ENCODE measurements at places on chromosomes 5 and 9.

DNA sequence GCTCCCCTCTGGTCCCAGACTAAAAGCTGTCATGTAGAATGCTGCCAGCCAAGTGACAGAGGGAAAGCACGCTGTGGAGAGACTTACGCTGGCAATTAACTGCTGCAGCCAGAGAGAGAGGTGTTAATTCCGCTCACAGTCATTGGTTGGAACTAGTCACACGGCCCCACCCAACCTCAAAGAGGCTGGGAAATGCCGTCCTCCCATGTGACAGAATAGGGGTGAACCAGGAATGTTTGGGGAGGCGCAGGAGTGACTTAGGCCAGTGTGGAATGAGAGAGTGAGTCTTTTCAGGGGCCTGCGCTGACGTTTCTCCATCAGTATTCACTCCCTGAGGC lies 87.6 kb downstream of the AMBP start:
- DNase-seq, result no peak

- DNase-seq, result no peak
Measured at GRCh38 chr9:6675268-6675667, 29.7 kb upstream of the GLDC start.

- DNase-seq, result no peak
Measured at GRCh38 chr9:78470741-78471140, 173.8 kb downstream of the PSAT1 start.

DNA sequence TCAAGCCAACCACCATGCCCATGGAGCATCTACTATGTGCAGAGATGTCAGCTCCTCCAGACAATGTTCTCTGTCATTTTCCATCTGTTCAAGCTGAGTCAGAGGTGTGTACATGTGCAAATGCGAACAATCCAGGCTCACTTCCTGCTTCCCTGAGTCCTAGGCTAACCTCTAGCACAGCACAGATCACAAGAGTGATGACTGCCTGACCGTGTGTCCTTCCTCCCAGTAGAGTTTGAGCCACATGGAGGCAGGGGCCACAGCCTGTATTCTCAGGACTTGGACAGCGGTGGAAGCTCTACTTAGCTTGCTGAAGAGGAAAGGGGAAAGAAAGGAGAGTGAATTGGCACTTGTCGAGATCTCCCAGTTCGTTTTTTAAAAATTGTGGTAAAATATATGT lies 87.2 kb downstream of the KCNIP1 start:
- DNase-seq, result no peak

DNA sequence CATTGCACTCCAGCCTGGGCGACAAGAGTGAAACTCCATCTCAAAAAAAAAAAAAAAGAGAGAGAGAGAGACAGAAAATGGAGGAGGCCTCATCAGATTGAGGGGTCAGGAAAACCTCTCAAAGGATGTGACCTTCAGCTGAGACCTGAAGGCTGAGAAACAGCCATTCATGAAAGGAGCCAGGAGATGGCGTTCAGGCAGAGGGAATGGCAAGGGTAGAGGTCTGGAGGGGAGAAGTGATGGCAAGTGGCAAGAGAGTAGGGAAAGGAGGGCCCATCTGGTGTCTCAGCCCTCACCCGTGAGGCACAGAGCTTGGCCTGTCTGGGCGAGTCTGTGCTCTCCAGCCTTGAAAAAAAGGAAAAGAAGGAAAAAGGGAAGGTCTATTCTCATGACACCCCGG lies 17.0 kb downstream of the CAMK2A start:
- DNase-seq, result no peak

DNA sequence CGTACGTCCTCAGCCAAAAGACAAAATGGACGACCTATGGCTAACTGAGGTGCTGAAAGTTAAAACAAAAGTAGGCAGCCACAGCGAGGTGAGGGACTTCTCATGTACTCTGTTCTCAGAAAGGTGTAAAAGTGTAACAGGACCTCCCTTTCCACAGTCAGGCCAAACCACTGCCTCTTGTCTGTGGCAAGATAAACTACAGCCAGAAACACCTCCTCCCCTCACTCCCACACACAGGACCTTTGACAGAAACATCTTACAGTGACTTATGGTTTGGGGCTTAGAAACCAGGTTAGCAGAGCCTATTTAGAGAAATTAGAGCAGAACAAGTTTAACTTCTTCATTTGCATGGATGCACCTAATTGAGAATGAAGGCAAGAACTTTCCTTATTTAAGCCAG lies 499.1 kb upstream of the GRIN3A start:
- no peak for DNase-seq

DNA sequence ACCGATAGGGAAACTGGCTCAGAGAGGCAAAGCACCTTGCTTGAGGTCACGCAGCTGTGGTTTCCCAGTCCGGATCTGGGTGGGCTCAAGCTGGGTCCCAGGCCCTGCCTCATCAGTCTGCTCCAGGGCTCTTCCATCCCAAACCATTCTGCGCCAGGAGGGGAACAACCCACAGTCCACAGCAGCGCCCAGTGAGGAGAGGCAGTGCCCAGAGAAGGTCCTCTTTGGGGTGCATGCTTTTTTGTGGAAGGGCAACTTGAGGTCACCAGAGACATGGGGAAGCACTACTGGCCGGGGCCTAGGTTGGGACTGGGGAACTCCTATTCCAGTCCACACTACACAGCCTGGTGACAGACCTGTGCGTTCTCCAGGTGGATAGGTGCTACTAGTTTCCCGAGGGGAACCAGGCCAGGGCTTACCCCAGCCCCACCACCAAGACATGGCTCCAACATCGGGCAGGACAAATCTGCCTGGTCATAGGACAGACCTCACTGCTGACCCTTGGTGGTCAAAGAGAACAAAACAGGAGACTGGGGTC lies 62.5 kb upstream of the RNF130 start:
- DNase-seq, result no peak

DNA sequence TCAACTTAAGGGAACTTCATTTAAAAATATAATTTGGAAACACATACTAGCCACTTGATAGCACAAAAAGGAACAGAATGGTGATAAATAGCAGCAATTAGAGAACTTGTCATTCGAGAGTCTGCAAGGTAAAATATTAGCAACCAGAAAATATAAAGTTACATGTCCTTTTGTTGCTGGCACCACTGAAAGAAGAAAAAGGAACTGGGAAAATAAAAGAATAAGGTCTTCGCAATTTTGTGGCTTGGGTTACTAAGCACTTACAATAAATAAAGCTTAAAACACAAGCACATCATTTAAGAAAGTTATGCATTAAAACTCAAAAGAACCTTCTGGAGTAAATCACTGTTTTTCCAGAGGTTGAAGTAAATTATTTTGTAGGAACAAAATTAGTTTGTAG lies 149.9 kb upstream of the FBN2 start:
- no peak for DNase-seq

DNA sequence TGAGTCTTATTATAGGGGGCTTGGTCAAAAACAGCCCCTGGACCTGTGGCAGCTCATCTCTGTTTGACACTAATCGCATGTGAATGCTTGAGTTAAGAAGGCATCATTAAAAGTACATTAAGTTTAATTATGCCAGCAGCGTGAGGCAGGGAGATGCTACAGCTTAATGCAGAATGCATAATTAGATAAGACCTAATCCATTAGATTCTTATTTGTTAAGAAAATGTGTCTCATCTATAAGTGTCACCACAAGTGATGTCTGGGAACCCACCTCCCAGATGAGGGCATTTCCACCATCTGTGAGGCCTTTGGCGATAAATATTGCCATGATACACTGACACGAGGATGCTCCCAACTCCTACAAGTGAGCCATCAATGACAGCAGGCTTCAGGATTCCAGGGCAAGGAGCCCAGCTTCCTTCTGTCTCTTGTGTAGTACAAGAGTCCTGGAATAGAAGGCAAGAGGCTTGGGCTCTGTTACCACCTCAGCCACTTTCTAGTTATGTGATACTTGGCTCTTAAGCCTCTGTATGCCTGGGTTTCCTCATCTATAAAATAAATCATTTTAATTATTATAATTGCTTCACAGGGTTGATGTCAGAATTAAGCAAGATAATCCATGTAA lies 202.7 kb downstream of the FAM114A2 start:
- no peak for DNase-seq

DNA sequence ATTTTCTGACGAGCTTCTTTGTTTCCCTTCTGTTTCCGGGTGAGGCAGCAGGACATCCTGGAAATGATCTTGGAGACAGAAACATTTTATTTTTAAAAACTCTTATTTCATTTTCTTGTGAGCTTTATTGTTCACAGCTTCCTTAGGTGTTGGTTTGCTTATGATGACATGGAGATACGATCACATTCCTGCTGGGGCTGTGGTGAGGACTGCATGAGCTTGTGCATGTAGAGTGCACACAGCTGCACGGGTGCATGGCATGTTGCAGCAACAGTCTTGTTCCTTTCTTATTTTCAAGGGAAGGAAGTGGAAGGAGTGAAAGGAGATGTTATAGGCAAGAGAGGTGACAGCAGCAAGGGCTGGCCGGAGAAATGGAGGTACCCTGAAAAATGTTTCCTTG lies 1.2 kb downstream of the BTNL8 start:
- no peak for DNase-seq

GRCh38 chr9:69307446-69308205 lies 17.4 kb upstream of the ENTREP1 start:
- no peak for DNase-seq

- no peak for DNase-seq
Measured at GRCh38 chr9:72415163-72415562, 50.2 kb upstream of the ZFAND5 start.

DNA sequence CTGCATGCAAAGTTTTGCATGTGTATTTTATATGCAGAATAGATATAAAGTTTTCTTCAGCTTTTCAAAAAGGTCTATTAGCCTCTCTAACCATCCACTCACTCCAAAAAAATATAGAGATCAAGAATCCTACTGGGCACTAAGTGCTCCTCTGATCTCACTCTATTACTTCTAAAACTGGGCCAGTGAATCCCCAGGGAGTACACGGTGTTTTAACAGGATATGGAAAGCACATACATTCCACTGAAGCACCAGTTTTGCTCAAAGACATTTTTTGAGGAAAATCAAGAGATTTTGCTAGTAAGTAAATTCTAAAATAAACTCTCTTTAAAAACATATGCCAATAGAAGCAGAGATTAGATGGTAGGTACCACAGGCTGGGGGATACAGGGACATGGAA lies 95.2 kb downstream of the DEPDC1B start:
- no peak for DNase-seq

DNA sequence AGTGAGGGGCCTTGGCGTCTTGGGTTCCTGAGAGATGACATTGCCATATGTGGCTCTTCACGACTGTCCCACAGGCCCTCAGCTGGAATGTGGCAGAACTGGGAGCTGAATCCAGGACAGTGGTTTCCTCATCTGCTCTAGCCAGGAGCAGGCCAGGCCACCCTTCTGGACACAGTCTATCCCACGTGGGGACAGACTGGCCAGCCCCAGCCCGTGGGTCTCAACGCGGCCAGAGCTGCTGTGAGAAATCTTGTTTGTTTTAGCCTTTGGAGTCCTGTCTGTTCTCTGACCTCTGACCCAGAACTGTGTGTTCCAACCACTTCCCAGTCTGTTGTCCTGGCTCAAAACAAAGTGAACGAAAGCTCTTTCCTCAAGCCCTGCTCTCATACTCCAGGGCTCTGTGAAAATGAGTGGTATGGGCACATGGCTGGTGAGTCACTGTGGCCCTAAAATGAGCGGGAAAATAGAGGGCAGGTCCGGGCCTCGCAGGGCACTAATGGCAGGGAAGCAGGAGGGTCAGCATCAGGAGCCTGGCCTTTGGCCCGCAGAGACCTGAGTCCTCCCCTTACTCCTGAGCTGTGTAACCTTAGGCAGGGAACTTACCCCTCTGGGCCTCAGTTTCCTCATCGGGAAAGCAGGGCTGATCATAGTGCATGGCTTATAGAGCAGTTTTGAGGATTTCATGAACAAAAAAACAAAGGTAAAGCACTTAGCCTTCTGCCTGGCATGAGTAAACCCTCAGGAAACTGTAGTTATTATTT lies 34.8 kb upstream of the GLRX start:
- DNase-seq, result no peak

DNA sequence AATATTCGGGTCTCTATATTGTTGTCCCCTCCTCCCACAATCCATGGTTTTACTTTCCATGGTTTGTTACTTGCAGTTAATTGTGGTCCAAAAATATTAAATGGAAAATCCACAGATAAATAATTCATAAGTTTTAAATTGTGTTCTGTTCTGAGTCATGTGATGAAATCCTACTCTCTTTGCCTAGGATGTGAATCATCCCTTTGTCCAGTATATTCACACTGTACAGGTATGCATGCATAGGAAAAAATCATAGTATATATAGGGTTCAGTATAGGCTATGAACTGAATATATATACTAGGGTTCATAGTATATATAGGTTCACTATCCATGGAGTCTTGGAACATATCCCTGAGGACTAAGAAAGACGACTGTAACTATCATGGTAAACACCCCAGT lies 19.6 kb downstream of the INSYN2B start:
- no peak for DNase-seq

DNA sequence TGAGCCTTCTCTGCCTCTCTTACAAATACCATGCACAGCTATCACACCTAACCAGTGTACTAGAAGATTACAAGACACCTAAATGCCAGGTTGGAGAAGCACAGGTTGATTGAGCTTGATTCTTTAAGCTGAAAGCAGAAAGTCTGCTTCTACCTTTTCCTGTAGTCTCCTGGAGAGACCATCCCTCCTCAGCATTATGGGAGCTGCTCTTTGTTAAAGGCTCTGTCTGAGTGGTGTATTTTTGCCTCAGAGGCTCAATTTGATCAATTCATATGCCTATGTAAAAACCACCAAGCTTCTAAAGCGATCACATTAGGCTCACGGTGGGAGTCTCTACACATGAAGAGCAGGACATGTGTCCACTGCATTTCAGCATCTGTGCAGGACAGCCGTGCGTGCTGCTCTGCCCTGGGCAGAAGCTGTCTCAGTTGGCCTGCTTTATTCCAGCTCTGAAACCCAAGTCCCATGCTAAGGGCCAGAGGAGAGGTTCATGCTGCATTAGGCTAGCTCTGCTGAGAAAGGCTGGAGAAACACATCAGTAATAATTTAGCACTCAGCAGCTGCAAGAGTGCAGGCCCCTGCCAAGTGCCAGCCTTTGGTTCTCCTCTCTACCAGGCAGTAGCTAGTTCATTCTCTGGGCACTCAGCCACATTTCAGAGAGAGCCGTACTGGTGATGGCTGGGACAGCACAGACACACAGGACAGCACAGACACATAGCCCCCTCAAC lies 41.7 kb downstream of the TMEM167A start:
- DNase-seq, result no peak

GRCh38 chr5:64653766-64654560 lies 36.3 kb upstream of the SHISAL2B start:
- no peak for DNase-seq

GRCh38 chr9:90322296-90322695 lies 320.3 kb downstream of the DIRAS2 start:
- DNase-seq, result no peak

GRCh38 chr9:92432350-92432749 lies 8.1 kb upstream of the OMD start:
- no peak for DNase-seq

DNA sequence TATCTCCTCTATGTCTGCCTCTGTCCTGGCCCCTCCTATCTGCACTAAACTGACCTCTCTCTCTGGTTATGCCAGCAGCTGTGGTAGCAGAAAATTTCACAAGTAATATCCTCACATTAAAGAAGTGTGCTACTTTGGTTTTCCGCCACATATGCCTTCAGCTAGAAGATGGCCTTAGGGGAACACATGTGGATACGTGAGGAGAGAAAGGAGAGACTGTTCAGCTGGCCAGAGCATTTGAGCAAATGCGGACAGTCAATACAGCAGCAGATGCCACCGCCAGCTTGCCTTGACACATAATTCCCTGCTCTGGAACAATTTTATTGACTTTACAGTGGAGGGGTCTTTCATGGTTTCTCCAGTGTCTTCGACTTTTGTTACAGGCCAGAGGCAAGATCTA lies 434.6 kb downstream of the TAF11L14 start:
- DNase-seq, result no peak

- DNase-seq, result no peak
Measured at GRCh38 chr5:178627259-178627598, 379 bp upstream of the CLK4 start.
